Activated T-cell treated with anti-CD3 and anti-CD28 coated beads, Interleukin-2, amount 50 U/mL, for 24 hours (primary cell): ENCODE measurements at places on chromosomes 7 and 10.

- DNase-seq, result no peak
These were observed 11.8 kb downstream of the AGK start for GRCh38 chr7:141562972-141563371.

GRCh38 chr7:88465600-88465999 is 158.9 kb upstream of the STEAP4 start:
- DNase-seq, result no peak

- DNase-seq, result no peak
These were observed 75.3 kb upstream of the CPXM2 start for GRCh38 chr10:123966896-123967231.

- no peak for DNase-seq
These were observed 337.0 kb downstream of the CRPPA start for GRCh38 chr7:16084370-16084769.

- DNase-seq, result no peak
These were observed 343.7 kb downstream of the RPS24 start for GRCh38 chr10:78377356-78377755.

GRCh38 chr7:71574153-71574860 is 442.4 kb downstream of the GALNT17 start:
- no peak for DNase-seq
